ENCODE measurements at places on chromosomes 12 and 14.

DNA sequence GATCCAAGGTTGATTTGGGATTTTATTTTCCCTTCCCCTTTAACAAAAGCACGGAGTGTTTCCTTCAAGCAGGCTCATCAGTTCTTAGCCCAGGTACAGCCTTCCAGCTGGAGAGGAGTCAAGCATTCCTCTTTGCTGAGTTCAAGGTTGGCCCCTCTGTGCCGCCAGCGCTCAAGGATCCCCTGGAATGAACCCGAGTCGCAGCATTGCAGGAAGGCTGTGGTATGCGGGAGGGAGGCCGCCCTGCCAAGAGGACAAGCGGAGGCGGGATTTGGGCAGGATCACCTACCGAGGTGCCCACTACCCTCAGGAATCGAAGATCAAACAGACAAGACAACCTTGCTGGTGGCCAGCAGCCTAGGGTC, 53.9 kb upstream of the NCOR2 start:
- no peak for DNase-seq

GRCh38 chr12:59911516-59911915, 315.7 kb downstream of the SLC16A7 start:
- DNase-seq = no peak

DNA sequence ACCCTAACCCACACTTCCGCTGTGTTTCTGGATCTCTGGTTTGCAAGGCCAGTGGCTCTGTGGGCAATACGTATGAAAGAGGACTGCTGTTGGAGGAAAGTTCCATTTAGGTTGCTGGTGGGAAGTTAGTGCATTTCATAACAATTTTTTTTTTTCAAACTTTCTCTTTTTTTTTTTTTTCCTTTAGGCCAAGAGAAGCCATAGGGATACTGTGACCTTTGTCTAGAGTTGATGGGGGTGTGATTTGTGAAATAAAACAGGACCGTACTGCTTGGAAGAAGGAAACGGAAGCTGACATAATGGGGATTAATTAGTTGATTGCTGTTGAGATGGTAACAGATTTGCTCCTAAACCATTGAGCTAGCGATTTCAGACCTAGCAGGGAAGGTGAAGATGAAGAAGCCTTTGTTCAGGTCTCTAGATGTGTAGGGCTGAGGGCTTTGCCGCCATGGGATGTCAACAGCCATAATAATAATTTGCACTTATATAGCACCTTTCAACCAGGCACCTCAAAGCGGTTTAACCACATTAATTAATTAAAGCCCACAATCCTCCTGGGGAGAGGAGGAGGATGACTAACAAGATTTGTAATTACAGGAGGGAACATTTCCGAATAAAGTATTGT, 315.3 kb downstream of the ZFP36L1 start:
- DNase-seq = no peak

GRCh38 chr12:2813214-2814185, 1.0 kb downstream of the ITFG2 start:
- DNase-seq = peak; percentile 94

- no peak for DNase-seq
Observed at GRCh38 chr12:31249356-31249755, 76.6 kb downstream of the SINHCAF start.

GRCh38 chr12:115370650-115371049, 686.7 kb upstream of the TBX3 start:
- DNase-seq = no peak

- no peak for DNase-seq
Observed at GRCh38 chr12:50514526-50515276, 9.9 kb downstream of the DIP2B start.

GRCh38 chr14:77055306-77055705, 26.8 kb upstream of the IRF2BPL start:
- no peak for DNase-seq

- DNase-seq = peak; percentile 79
Observed at GRCh38 chr12:89574736-89575208, 48.9 kb upstream of the POC1B start.

GRCh38 chr12:95784915-95785314, 5.6 kb downstream of the NTN4 start:
- no peak for DNase-seq

DNA sequence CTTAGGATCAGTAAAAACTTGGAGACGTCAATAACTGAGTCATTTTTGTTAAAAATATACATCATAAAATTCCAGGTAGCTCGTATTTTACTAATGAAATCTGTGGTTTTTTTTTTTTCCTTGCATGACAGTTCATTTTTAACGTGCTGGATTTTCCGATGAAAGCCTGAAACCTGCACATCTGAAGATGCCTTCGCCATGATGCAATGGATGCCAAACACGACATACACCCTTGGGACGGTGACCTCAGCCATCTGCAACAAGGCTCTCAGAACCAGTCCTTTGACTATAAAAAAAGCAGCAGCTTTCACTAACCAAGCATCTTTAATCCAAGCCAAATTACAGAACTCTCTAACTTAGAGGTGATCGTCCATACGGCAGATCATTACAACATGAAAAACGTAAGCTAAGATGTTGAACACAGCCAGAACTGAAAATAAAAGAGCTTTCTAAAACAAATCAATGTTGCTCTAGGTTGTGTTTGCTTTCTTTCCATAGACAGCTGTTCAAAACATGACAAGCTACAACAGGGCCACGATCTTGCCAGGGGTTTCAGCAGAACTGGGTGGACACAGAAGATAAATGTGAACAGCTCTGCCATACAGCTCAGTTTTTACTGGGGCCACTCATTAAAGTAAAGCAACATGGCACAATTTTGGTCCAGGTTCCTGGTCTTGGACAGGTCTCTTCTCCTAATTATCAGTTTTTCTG, 7.8 kb downstream of the NIN start:
- DNase-seq = peak; percentile 34

- DNase-seq = no peak
Observed at GRCh38 chr12:1611803-1612572, 17.0 kb upstream of the WNT5B start.

- peak; percentile 6 for DNase-seq
Observed at GRCh38 chr12:130765186-130765659, 49.1 kb upstream of the RIMBP2 start.

DNA sequence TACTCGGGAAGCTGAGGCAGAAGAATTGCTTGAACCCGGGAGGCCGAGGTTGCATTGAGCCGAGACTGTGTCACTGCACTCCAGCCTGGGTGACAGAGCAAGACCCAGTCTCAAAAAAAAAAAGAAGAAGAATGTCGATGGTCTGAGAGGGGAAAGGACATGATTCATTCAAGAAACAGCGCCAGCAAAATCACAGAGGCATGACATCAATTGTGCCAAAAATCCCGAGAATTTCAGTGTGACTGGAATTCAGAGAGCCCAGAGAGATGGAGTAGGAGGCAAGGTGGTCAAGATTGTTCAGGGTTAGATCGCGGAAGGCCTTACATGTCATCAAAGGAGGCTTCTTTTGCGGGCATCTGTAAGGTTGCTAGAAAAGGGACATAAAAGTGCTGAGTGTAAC, 483.3 kb downstream of the VRK1 start:
- no peak for DNase-seq

DNA sequence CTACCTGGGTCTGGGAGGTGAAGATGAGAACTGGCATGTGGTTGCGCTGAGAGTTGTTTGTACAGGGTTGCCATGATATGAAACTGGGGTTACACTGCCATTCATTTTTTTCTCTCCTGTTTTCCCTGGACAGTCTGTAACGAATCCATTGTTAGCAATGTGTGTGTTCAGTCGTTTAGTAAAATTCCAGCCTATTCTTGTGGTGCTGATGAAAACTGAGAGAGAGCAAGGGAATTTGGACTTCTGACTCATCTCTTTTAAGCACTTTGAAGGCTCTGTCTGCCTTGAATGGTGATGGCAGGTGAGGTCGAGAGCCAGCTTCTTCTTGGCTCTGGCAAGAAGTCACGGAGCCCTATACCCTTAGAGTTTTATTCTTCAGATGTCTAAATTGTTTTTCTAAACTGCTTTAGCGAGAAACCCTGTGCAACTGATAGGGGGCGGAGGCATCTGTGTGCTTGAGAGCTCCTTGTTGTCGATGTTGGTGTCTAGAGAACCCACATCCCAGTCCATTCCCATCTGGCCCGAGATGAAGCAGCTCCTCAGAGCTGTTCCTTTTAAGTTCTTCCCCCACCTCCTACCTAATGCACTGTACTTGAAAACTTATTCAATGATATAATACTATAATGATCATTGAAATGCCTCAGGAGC, 204.4 kb downstream of the TMX1 start:
- no peak for DNase-seq

GRCh38 chr12:53258541-53259539, 9.3 kb upstream of the ESPL1 start:
- DNase-seq = no peak

- DNase-seq = peak; percentile 42
Observed at GRCh38 chr14:93333631-93334103, 831 bp upstream of the BTBD7 start.

GRCh38 chr14:90440021-90440451, 43.2 kb downstream of the CALM1 start:
- no peak for DNase-seq

DNA sequence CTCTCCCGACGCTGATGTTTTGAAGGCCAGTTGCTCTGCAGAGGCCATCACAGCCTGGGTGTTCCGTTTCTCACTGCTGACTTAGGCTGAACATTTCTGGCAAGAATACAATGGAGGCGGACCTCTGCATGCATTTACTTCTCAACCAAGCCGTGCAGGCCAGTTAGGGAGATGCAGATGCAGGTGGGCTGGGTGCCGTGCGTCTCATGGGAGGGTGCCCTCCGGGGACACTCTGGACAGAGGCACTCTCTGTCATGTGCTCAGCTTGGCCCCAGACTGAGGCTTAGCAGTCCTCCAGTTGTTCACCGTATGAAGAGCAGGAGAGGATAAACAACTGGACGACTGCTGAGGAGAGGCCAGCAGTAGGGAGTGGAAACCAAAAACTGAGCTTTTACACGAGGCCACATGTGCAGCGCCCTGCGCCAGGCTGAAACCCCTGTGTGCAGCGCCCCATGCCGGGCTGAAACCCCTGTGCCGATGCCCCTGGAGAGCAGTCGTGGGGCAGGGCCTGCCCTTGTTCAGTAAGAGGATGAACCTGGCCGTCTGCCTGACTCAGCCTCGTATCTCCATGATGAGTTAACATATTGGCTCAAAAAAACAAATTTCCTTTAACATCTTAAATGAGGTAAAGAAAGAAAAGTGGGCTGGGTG, 32.3 kb downstream of the DDX51 start:
- DNase-seq = no peak

- DNase-seq = no peak
Observed at GRCh38 chr12:120327593-120327992, at the start of gene PLA2G1B. TSS of gene PLA2G1B (minus strand) at chr12:120327779. CDS start at chr12:120327753, 26 bp downstream.

- peak; percentile 75 for DNase-seq
Observed at GRCh38 chr12:75478116-75478794, 2.3 kb upstream of the GLIPR1 start.

GRCh38 chr14:104930526-104931303, 6.0 kb downstream of the PLD4 start:
- no peak for DNase-seq

- peak; percentile 54 for DNase-seq
Observed at GRCh38 chr14:77000340-77001270, 27.9 kb downstream of the IRF2BPL start.

GRCh38 chr14:83251402-83251801, 1717.7 kb upstream of the SEL1L start:
- DNase-seq = no peak

DNA sequence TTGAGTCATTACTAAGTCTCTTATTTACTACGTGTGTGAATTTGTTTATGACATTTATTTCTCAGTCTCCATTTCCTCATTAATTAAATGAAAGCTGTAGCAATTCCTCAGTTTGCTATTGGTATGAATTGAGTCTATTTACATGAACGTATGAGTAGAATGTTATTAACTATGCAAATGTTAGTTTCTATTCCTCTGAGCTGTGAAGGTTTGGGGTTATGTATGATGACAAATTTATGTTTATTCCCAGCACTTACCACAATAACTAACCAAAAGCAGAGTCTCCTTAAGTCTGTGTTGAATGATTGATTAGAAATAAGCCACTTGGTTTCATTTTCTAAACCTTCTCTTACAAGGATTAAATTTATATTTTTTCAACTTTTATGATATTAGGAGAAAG, 1340.9 kb downstream of the FSCB start:
- DNase-seq = no peak

GRCh38 chr12:107843351-107844311, 69.1 kb downstream of the ASCL4 start:
- DNase-seq = no peak

- no peak for DNase-seq
Observed at GRCh38 chr14:39568809-39569538, 136.7 kb upstream of the FBXO33 start.

- DNase-seq = no peak
Observed at GRCh38 chr14:100549834-100550625, 37.2 kb downstream of the BEGAIN start.

- no peak for DNase-seq
Observed at GRCh38 chr12:20423557-20423956, 55.2 kb downstream of the PDE3A start.

DNA sequence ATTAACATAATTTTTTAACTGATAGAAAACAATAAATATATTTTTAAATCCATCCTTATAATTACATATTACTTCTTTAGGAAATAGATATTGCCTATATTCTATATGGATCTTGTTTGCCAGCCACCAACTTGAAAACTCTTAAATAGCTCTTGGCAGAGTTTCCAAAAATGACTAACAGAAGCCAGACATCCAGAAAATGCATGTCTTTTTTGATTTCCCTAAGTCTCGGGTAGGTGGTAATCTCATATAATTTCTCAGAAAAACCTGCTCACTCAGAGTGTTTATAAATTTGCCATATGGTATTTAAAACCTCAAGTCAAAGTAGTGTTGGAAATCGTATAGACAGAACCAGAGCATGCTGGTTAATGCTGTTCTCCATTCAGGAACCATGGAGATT, 360.4 kb upstream of the FOXG1 start:
- DNase-seq = no peak

DNA sequence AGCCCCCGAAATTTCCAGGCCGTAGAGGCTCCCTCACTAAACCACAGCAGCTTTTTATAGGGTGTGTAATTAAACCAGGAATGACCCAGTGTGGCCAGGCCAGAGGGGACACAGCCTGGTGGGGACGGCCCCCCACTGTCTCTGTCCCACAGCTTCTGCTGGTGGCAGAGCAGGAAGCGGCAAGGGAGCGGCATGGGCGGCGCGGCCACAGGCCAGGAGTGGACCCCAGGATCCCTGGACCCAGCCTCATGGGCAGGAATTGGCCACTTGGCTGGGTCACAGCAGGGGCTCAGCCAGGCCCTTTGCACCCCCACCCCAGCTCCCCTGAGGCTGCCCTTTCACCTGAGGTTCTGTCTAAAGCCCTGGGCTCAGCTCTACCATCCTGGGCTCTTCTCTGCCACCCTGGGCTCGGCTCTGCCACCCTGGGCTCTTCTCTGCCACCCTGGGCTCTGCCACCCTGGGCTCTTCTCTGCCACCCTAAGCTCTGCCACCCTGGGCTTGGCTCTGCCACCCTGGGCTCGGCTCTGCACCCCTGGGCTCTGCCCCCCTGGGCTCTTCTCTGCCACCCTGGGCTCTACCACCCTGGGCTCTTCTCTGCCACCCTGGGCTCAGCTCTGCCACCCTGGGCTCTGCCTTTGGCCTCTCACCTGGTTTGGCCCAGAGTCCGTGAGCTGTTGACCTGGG, 39.3 kb downstream of the FBRSL1 start:
- no peak for DNase-seq

Data from hematopoietic multipotent progenitor cell treated with erythropoietin and hydrocortisone succinate and interleukin-3 and kit ligand, for 6 days (in vitro differentiated cells).